ENCODE measurements at places on chromosomes 13 and 19. TPM values are rescaled to one million over a fixed set of nuclear protein-coding genes. Genes with fewer than 3 reads are reported as not detected.

DNA sequence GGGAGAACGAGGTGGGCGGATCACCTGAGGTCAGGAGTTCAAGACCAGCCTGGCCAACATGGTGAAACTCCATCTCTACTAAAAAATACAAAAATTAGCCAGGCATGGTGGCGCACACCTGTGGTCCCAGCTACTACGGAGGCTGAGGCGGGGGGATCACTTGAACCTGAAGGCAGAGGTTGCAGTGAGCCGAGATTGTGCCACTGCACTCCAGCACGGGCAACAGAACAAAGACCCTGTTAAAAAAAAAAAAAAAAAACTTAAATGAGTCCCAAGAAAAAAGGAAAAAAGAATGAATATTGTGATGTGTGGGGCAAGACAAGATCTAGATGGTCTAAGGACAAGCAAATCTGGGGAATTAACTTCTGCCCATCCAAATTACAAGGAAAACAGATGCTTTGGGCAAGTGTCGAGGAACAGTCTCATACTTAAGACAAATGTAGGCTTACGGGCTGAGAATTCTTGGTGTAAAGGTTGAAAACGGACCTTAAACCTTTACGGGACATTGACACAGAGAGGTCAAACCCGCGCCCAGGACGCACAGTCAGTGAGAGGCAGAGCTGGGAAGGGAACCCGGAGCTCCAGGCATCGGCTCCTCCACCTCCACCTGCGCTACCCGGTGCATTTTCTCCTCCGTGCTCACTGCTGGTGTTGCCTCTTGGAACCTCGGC lies 656 bp upstream of the ZNF324 start:
- no peak for DNase-seq

DNA sequence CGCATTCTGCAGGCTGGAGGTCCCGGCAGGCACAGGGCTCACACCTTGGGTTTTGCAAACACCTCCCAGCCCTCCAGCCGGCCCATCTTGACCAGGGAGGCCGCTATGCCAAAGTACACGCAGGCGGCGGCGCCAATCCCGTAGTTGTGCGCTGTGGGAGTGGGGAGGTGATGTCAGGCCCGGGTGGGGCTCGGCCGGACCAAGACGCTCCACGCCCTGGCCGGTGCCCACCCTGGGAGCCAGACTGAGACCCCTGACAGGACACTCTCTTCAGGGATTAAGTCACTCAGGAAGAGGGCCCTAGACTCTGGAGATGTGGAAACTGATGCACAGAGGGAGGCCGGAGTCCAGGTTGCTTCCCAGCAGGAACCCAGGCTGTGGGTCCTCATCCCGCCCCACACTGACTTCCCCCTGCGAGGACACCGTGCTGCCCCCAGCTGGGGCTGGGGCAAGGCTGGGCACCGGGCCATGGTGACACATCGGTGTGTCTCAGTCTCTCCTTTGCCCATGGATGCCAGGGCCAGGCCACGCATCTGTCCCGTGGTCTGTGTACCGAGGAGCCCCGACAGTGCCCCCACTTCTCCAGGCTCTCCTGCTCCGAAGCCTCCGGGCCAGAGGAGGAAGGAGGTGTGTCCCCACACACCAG lies 8.8 kb downstream of the NDUFA11 start:
- DNase-seq, result no peak

Gene TEX26
- total RNA-seq, result not detected

GRCh38 chr19:887072-887471 lies 5.9 kb downstream of the MED16 start:
- DNase-seq, result no peak

Gene KCNRG
- 0.32 TPM for total RNA-seq

DNA sequence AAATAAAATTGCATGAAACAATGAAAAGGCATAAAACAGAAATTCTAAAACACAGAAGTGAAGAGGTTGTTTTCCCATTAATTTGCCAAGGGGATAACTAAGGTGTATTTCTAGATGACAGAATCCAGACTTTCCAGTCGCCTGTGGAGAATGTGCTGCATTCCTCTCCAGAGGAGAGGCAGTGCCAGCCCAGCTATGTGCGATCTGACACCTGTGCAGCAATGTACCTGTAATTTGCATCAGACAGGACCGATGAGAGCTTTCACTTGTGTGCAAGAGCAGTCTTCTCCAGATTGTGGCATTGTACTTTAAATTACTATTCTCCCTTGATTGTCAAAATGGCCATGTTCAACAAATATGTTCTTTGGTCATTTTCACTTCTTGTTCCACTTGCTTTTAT lies 1037.9 kb downstream of the EFNB2 start:
- DNase-seq, result no peak

Gene SEMA6B
- total RNA-seq, result 15.0 TPM

GRCh38 chr19:49614096-49614833 lies 23.3 kb downstream of the PRR12 start:
- no peak for DNase-seq

- no peak for DNase-seq
These were observed 207.9 kb upstream of the CSNK1A1L start for GRCh38 chr13:37313372-37313771.

Gene KLK12
- not detected for total RNA-seq

- peak; percentile 83 for DNase-seq
These were observed 51.7 kb downstream of the ERCC5 start for GRCh38 chr13:102897371-102898138.

Gene MED4
- 40.8 TPM for total RNA-seq

Gene NCR1
- not detected for total RNA-seq

GRCh38 chr13:102586615-102587014 lies 10.2 kb upstream of the TPP2 start:
- DNase-seq, result no peak

Gene TTC9B
- not detected for total RNA-seq

- DNase-seq, result peak; percentile 50
These were observed 81.7 kb downstream of the ZNF429 start for GRCh38 chr19:21587117-21587461.

DNA sequence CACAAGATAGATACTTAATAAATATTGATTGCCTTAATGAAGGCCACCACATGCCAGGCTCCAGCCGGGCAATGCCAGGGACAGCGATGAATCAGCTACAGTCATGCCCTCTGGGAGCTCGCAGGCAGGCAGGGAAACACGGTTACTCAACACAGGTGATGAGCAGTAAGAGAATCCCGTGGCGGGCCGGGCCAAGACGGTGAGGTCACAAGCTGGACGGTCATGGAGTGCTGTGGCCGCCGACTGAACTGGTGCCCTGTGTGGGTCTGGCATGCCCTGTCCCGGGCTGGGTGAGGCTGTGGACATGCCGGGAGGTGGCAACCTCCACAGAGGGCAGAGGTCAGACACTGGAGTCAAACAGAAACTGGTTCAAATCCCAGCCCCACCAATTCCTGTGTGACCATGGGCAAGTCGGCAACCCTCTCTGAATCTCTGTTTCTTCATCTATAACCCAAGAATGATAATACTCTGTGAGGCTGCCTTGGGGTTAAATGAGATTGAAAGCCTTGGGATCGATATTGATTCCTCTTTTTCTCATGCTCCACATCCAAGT lies 13.2 kb upstream of the PAK4 start:
- DNase-seq, result no peak

Gene IGSF23
- total RNA-seq, result not detected

DNA sequence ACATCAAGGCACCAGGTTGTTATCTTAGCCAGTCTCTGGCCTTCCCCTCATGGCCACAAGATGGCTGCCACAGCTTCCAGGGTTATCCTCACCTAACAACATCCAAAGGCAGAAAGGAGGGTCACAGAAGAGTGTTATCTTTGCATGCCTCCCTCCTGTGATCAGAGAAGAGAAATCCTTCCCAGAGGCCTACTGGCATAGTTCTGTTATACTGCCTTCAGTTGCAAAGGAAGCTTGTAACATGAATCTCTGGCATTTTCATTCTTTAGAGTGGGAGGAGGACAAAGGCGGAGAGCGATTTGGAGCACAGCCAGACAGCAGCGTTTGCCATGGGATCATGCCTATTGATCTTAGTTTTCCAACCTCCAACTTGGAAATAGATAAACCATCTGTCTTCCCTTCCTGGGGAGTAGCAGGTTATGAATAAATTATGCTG lies 135.7 kb downstream of the DNAJC15 start:
- no peak for DNase-seq

Gene MCF2L
- total RNA-seq, result 38.1 TPM

GRCh38 chr19:1615156-1615765 lies 10.0 kb upstream of the UQCR11 start:
- DNase-seq, result no peak

GRCh38 chr13:46473806-46474205 lies 79.2 kb upstream of the LRCH1 start:
- DNase-seq, result no peak

DNA sequence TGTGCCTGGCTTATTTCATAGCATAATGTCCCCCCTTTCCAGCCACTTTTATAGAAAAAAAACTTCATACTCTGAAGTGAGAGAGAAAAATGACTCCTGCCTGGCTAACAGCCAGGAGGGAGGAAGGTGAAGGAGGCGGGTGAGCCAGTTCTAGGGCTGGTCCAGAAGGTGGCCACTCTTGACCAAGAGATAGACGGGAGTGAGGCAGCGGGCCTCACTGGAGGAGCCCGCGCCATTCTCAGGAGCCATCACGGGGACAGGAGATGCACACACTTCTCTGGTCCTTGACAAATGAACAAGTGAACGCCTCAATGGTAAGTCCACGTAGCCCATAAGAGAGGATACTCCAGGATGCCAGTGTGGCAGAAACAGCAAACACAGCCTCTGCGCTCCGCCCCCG lies 231.4 kb downstream of the UQCRFS1 start:
- no peak for DNase-seq

DNA sequence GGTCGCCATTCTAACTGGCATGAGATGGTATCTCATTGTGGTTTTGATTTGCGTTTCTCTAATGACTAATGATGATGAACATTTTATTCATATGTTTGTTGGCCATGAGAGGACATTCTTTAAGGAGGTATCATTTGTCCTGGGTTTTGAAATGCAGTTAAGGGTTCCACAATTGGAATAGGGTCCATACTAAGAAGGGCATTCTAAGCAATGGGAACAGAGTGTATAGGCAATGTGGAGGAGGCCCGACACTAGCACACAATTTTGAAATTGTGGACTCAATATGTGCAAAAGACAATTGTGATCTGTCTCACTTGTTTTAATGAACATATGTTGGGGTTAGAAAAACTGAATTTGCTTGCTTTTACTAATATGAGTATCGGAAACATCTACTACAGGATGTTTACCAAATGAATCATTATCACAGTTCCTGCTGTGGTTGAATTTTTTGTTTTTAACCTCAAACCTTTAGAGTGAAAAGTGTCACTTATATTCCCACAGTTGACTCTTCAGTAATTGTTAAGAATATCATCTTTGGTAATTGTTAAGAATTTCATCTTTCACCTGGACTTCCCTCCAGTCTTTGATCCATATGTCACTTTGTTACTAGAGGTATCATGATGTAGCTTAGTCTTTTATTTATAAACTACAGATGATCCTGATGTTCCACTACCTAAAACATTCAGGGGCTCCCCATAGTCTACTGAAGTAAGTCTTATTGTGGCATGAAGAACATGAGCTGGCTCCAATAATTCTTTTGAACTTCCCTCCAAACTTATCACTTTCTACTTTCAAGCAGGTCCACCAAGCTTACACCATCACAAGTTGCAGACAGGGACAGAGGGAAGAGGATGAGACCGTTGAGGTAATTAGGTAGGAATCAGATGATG lies 109.7 kb upstream of the KLF12 start:
- no peak for DNase-seq

Gene SOX21
- total RNA-seq, result not detected

DNA sequence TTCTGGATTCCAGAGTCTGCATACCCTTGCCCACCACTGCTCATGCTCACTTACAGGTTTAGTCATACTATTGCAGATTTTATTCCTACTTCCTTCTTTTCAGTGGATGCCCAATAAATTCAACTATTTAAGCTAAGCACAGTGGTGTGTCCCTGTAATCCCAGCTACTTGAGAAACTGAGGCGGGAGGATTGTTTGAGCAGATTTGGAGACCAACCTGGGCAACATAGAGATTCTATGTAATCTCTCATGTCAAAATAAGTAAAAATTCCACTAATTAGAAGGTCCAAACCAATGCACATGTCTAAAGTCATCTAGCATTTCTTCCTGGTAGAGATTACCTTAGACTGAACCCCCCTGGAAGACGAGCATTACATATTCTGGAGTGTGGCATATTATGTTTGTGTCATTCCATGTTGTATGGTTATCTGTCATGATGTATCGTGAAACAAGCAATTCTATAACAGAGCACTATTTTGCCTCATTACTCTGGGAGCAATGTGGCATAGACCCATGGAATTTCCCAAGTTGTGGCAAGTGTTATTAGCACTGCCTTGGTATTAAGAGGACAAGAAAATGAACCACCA lies 8.3 kb downstream of the HMGB1 start:
- no peak for DNase-seq

DNA sequence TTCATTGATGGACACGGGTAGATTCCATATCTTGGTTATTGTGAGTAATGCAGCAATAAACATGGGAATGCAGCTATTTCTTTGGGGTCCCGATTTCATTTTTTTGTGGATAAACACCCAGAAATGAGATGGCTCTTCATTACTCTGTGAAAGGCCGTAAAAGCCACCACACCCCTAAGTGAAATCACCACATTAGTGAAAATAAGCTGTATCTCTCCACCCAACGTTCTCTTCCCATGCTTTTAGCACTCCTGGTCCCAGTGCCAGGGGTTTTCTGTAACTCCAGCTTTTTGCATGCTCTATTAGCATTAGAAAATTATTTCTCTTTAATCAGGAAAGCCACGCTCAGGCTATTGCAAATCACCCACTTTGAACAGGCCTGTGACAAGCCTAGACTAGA lies 15.8 kb downstream of the CHAMP1 start:
- DNase-seq, result no peak

- peak; percentile 88 for DNase-seq
These were observed 7.7 kb upstream of the TMEM161A start for GRCh38 chr19:19145684-19146608.

Gene TDRD12
- total RNA-seq, result not detected

Gene EPSTI1
- 2.3 TPM for total RNA-seq

- no peak for DNase-seq
These were observed 5.0 kb downstream of the PALM3 start for GRCh38 chr19:14056741-14057356.

Gene LPAR2
- 1.7 TPM for total RNA-seq

GRCh38 chr13:40336228-40337221 lies 329.9 kb downstream of the FOXO1 start:
- DNase-seq, result no peak

DNA sequence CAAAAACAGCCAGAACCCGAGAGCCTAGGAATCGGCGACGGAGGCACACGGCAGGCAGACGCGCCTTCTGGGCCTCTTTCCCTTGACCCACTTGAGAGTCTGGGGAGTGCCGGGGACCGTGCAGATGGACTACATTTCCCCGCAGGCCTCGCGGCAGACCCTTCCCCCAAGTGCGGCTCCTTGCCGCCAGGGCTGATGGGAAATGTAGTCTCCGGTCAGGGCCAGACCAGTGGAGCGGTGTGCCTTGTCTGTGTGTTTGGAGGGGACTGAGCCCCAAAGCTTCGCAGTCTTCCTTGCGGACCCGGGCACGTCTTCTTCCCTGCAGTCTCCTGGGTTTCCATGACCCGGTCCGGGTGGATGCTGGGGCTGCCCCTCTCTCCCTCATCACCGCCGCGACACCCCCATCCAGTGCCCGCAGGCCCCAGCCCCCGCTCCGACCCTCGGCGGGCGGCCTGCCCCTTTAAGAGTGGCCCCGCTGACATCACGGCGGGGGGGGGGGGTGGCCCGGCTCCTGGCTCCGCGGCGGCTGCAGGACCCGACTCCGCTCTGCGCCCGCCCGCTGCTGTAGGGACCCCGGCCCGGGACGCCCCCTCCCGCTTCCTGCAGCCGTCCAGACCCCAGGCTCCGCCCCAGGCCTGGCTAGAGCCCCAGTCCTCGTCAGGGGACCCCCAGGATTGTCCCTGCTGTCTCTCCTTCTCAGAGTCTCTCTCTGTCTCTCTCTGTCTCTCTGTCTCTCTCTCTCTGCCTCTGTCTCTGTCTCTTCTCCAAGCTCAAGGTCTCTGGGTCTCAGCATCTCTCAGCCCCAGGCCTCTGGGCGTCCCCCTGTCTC lies 758 bp upstream of the CACNG7 start:
- DNase-seq, result peak; percentile 54

Gene UQCR11
- 1,222 TPM for total RNA-seq
